ENCODE measurements at places on chromosomes 2 and 18.

GRCh38 chr2:2254206-2254605 is 76.9 kb downstream of the MYT1L start:
- no peak for DNase-seq

DNA sequence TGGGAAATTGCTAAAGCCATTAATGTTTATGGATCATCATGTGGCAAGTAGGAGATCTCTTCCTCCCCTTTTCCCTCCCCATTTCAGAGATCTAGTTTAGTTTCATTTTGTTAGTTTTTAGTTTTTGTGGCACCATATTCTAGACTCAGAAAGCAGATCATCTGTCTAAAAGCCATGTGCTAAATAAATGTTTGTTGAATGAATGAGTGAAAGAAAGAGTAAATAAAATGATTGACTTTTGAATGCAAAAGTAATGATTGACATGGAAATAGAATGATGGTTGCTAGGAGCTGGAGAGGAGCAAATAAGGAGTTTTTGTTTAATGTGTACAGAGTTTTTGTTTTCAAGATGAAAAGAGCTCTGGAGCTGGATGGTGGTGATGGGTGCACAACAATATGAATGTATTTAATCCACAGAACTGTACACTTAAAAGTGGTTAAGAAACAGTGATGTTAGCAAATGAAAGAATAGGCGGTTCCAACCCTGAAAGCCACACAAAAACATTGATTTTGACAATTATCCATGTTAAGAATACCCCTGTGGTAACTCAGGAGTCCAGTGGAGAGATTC is 23.6 kb downstream of the TMEM178A start:
- DNase-seq, result no peak

DNA sequence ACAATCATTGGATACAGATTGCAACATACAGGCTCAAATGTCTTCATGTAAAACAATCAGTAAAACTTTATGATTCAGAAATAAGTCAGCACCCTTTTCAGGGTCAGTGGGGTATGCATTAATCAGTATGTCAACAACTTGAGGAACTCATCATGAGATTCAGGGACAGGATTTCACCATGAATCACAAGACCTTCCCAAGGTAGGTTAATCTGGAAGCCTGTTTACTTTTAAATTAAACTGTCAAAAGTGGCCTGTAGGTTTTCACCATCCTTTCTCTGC is 104.8 kb downstream of the SP100 start:
- DNase-seq, result peak; percentile 45

- DNase-seq, result no peak
Measured at GRCh38 chr2:177241711-177242120, 22.8 kb downstream of the NFE2L2 start.

GRCh38 chr2:24012521-24013188 is 2.8 kb downstream of the MFSD2B start:
- no peak for DNase-seq
